ENCODE measurements at places on chromosomes 5 and 9.

- DNase-seq: no peak
Observed at GRCh38 chr9:14627513-14627912, 65.7 kb downstream of the ZDHHC21 start.

- DNase-seq: no peak
Observed at GRCh38 chr5:89065919-89066318, 182.9 kb upstream of the MEF2C start.

DNA sequence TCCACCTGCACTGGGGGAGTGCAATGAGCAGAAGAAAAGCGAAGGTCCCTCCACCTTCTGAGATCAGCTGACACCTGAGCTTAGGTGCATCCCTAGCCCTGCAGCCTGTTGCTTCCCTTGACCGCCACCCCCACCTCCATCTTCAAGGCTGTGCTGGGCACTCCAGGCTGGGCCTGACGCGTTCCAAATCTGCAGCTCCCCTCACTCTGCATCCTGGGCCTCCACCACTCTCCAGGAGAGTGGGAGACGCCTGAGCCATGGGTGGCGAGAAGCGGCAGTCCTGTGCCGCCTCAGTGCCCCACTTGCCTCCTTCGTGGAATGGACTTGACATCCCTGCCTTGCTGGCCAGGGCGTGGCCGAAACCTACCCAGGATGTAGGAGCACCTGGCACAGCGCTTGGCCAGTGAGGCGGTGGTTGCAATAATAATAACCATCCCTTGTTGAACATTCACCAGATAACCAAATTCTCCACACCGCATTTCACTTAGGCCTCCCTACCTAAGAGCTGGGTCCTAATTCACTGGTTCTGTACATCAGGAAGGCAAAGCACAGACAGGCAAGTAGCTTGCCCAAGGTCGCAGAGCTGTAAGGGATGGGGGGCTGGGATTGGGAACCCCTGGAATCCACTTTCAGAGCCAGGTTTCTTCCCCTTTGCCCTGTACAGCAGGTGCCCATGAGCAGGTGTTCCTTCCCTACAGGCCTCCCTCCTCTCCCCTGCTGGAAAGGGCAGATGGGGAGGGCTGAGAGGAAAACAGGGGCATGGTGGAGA is 11.7 kb downstream of the B4GALT7 start:
- no peak for DNase-seq

DNA sequence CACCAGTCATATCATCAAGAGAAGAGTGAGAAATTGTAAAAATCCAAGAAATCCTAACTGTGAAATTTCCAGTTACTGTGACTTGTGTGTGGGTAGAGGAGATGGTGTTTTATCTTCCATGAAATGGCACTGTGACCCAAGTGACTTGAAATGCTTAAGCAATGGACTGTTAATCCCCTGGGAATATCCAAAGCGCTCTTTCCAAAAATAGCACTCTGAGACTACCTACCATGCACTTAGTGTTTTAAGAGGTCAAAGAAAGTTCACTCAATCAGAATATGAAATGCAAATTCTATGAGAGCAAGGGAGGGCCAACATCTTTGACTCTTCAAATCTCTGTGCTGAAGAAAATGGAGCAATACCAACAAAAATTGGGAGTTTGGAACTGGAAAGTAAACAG is 244.0 kb downstream of the GABRB2 start:
- no peak for DNase-seq

- DNase-seq: no peak
Observed at GRCh38 chr5:178695556-178695955, 34.9 kb downstream of the ZNF354A start.

GRCh38 chr5:74772359-74772758 is 5.3 kb downstream of the NSA2 start:
- no peak for DNase-seq

- no peak for DNase-seq
Observed at GRCh38 chr5:84382363-84383295, 2.1 kb downstream of the EDIL3 start.

DNA sequence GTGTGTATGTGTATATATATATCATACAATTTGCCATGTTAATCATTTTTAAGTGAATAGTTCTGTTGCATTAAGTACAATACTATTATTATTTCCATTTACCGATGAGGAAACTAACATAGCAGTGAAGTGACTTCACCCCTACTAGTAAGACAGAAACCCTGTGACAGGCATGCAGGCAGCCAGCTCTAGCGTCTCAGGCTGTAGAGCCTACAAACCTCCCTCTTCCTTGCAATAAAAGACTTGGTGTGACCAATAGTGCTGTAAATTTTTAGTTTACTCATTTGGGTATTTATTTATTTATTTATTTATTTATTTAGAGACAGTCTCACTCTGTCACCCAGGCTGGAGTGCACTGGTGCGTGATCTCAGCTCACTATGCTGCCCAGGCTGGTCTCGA is 24.7 kb downstream of the FNBP1 start:
- DNase-seq: no peak

GRCh38 chr5:109655841-109656240 is 33.9 kb upstream of the MAN2A1 start:
- no peak for DNase-seq

DNA sequence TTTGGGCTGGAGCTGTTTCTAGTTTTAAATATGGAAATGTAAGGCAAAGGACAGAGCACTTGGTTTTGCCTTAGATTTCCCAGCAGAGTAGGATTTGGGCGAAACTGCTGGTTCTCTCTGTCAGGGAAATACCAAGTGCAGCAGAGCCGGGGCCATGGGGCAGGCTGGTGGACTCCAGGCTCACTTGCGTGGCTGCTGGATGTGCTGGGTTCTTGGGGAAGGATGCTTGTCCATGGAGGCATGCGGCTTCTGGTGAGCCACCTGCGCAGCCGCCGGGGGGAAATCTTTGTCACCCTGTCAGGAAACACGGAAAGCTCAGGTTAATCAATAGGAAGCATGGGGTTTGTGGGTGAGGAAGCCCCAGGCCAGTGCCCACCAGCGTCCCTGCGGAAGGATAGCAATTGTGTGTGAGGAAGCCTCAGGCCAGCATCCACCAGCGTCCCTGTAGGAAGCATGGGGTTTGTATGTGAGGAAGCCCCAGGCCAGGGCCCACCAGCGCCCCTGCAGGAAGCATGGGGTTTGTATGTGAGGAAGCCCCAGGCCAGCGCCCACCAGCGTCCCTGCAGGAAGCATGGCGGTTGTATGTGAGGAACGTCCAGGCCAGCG is 80.1 kb downstream of the DAP start:
- no peak for DNase-seq

- no peak for DNase-seq
Observed at GRCh38 chr5:34624691-34625090, 31.4 kb upstream of the RAI14 start.

- no peak for DNase-seq
Observed at GRCh38 chr9:22342491-22343217, 104.0 kb upstream of the DMRTA1 start.

- DNase-seq: no peak
Observed at GRCh38 chr5:98917433-98917832, 11.4 kb downstream of the CHD1 start.

GRCh38 chr5:59256331-59256730 is 637.2 kb downstream of the PDE4D start:
- no peak for DNase-seq

DNA sequence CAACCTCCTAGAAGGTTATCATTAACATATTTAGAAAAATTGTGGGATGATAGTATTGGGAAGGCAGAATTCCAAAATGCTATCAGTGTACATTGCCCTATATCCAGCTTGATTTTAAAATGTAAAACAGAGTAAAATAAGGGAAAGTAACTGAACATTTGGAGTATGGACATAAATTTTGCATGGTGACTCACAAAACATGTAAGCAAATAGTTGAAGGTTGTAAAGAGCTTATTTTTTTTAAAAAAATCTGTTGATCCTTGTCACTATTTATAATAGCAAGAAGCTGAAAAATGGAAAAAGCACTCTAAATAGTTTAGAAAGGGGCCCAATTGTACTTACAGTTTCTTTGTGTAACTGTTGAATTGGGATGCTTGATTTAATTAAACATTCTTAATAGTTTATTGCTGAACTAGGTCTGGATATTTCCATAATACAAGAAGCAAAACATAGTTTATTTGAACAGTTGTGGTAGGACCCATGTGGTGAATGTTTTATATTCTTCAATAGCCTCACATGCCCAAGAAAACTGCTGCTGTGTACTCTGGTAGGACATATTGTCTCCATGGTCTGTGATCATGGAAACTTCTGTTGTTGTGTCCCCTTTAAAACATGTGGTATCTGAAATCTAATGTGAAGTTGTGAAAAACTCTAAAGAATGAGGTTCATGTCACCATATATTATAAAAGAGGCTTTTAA is 82.4 kb downstream of the NNT start:
- DNase-seq: no peak

DNA sequence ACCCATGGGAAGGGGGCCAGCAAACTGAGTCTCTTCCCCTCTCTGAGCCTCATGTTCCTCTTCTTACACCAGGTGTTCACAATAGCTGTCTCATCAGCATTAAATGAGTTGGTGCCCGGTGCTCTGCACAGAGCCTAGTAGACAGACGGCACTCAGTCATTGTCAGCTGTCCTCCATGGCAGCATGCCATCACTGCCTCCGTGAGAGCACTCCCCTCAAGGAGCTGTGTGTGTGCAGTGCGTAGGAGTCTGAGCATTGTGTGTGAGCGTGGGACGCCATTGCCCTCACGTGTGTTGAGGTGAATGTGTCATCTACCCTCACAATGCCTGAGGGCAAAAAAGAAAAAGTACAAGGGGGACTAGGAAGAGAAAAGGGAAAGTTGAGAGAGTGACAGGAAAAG is 536.5 kb downstream of the CDK5RAP2 start:
- DNase-seq: no peak

All from hematopoietic multipotent progenitor cell (in vitro differentiated cells).